ENCODE measurements at places on chromosomes 12 and 14.
A peak's percentile ranks its signal among the peaks of the same experiment; 100 is the strongest.

- peak; percentile 61 for DNase-seq
Measured at GRCh38 chr14:35286707-35287106, 5.5 kb upstream of the PSMA6 start.

DNA sequence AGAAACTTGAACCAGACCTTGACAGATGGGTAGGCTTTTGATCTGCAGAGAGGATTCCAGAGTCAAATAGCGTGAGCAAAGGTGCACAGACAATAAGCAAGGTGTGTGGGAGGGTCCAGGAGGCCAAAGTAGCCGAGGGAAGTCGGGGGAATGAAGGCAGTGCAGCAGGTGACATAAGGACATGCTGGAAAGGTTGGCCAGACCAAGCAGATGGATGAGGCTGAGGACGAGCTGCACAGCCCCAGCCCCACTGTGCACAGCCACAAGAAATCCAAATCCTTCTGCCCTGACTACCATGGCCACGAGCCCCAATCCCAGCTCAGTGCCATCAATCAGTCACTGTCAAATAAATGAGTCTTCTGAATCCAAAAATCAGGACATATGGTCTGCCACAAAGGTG, 5.4 kb downstream of the TTC7B start:
- no peak for DNase-seq

DNA sequence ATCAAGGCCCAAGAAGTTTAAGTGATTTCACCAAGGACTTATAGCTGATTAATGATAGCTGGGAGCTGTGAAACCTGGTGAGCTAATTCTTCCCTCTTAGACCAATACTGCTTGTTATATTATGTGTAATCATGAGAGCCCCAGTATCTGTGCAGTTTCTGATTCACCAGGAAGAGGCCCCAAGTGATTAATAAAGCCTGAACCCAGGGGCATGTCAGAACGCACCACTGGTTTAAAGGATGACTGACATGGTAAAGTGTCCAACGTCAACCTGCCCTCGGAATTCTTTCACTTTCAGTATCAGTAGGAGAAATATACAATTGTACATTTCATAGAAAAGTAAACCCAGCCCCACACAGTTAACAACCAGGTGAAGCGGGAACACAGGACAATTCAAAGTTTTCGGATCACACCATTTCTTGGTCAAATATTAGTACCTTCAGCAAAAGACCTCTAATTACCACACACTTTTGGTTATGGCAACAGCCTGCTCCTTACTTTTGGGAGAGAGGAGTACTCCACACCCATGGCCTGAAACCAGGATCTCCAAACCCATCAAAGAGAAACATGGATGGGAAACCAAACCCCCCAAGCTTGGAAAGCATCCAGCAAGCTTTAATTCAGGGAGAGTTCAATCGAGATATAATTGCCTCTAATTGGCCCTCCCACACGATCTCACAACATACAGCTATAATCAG, 28.5 kb downstream of the TMCC3 start:
- DNase-seq: peak; percentile 91

DNA sequence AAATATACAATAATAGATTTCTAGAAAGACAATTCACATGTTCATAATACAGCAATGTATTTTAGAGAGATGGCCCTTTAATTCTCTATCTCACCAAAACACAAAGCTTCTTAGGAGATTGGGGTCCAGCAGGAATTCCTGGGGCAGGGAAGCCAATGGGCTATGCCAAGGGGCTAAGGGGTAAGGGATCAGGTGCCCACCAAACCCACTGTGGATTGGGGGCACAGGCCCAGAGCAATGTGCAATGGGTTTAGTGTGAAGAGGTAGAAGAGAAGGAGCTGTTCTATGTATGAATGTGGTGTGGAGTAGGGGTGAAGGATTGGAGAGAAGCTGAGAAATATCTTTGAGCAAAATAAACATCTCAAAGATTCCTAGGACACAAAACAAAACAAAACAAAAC, 2.6 kb downstream of the HOXC13 start:
- DNase-seq: no peak

- DNase-seq: no peak
Measured at GRCh38 chr14:36588119-36588518, 5.7 kb upstream of the NKX2-8 start.

- DNase-seq: no peak
Measured at GRCh38 chr14:59251811-59252771, 63.6 kb downstream of the DAAM1 start.

GRCh38 chr12:71661977-71662530, 1.6 kb downstream of the ZFC3H1 start:
- DNase-seq: no peak
